ENCODE measurements at places on chromosomes 6 and 20.

- no peak for DNase-seq
These were observed 63.5 kb upstream of the BHLHE23 start for GRCh38 chr20:63070301-63070625.

DNA sequence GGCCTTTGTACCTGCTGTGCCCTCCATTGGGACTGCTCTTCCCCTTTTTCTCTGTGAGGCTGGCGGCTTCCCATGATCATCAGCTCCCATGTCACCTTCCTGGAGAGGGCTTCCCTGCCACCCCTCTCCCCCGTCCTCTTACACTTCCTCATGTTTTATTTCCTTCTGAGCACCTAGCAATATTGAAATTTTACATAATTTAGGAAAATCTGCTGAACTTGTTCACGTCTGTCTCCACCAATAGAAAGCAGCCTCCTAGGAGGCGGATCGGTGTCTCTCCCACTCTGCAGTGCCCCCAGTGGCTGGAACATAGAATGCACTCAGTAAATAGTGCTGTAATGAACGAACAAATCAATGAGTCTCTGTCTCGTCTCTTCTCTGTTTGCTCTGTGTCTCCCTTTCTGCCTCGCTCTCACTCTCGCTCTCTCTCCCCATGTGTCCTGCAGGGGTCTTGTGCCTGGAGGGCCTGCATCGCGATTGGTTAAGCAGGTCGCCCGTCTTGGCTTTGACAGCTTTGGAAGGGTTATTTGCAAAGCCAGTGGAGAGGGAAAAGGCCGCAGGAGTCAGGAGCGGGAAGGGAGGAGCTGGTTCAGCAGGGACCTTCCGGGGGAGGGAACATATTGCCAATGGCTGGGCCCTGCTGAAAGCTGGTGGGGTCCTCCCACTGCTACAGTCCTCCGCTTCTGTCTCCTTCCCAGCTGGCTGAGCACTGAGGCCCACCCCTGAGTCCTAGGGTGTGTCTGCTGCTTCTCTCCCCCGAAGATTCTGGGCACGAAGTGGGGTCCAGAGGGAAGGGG lies 12.1 kb upstream of the OCSTAMP start:
- DNase-seq = peak; percentile 39

DNA sequence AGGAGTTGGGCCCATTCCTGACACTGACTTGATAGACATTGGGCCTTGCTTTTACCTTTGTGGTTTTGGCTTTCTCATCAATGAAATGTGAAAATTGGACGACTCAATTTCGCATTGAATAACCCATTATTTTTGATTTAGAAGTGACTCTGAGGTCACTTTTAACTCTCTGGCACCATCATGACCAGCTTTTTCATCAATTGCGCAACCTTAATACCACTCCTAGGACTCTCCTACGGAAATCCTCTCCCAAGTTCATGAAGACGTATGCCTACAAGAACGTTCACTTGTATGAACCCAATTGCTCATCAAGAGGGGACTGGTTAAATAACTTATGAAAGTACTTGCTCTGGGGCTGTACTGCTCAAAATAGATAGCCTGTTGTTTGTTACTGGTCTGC lies 86.7 kb upstream of the CHD6 start:
- no peak for DNase-seq

DNA sequence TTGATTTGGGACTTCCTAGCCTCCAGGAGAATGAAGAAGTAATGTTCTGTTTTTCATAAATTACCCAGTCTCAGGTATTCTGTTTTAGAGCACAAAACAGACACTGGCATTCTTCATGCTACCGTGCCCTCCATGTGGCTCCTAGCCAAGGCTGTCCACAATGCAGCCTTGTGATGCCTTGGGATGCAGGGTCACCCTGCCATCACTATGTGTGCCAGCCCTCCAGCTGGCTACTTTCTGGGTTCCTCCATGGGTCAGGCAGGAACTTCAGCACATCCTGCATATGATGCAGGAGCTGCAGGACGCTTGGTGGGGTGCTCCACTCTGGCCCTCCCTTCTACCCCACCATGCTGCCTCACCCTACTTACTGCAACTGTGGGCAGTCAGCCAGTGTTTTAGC lies 38.0 kb upstream of the FAM50B start:
- no peak for DNase-seq

- no peak for DNase-seq
These were observed 89.3 kb downstream of the MRPL14 start for GRCh38 chr6:44037847-44038542.

DNA sequence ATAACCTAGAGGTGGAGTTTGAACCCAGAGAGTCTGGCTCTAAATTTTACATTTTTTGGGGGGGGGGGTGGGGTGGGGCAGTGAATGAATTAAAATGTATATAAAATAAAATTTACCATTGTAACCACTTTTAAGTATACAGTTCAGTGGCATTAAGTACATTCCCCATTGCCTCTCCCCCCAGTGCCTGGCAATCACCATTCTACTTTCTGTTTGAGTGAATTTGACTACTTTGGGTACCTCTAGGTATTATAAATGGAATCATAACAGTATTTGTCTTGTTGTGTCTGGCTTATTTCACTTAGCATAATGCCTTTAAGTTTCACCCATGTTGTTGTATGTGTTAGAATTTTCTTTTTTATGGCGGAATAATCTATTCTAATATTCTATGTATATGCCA lies 2.7 kb downstream of the FAM110A start:
- no peak for DNase-seq

DNA sequence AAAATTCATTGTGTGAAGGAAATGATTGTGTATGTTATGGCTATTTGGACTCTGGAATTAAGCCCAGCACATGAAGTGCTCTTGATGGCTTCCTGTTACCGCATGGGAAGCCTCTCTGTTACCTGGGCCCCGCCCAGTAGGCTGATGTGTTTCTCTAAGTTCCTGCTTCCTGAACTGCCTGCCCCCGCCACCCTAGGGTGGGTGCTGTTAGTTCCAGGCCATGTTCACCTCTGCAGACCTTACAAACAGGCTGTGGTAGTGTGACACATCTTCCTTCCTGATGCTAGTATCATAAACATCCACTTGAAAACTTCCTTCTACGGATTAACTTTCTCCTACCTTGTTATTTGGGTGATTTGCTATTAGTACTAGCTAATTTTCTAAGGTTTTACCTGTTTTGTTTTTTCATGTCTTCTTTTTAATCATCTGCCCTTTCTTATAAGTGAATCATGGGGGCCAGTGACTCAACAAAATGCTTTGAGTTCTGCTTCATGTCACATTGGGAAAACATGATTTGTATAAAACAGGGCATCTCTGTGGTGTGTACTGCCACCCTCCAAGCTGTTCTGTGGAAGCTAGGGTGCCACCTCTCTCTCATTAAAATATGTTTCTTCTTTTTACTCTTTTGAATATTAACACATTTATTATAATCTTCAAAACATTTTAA lies 40.6 kb downstream of the SH3BGRL2 start:
- peak; percentile 27 for DNase-seq

- no peak for DNase-seq
These were observed 929.6 kb downstream of the C6orf118 start for GRCh38 chr6:164379795-164380194.

GRCh38 chr20:57432862-57433491 lies 41.8 kb downstream of the RBM38 start:
- DNase-seq = peak; percentile 70

GRCh38 chr6:125792172-125792571 lies 1.4 kb downstream of the NCOA7 start:
- no peak for DNase-seq

DNA sequence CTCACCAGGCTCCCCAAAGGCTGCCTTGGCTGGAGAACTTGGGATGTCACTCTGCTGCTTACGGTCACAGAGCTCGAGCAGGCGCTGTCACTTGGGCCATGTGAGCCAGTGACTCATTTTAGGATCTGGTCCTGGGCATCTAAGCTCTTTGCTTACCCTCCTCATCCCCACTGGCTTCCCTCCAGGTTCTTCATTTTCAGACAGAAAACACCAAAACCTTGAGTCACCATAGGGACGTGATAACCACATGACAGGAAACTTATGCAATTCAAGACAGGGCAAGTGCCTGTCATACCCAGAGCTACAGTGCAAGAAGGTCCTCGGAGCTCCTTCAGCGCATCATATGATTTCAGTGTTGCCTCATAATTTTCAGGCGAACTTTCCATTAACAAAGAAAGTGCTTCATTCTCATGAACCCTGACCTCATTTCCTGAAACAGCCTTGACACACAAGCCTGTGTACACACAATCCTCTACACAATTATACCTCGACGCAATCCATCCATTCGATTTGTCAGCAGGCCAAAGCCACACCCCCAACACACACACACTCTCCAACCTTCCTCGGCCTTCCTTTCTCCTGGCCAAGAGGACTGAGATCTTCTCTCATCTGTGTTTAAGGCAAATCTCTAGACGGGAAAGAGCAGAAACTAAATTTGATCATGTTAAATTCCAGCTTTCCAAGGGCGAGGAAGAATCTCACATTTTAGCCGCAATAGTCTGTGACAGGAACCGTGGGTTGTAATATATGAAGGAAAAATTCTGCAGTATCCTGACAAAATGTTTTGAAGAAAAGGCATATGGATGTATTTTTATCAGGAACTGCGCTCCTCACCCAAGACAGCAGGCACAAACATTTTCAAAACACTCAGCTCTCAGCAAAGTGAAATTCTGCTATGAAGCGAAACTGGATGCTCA lies 25.3 kb downstream of the TBC1D7 start:
- peak; percentile 12 for DNase-seq

GRCh38 chr20:11032611-11033010 lies 358.8 kb upstream of the JAG1 start:
- DNase-seq = no peak

DNA sequence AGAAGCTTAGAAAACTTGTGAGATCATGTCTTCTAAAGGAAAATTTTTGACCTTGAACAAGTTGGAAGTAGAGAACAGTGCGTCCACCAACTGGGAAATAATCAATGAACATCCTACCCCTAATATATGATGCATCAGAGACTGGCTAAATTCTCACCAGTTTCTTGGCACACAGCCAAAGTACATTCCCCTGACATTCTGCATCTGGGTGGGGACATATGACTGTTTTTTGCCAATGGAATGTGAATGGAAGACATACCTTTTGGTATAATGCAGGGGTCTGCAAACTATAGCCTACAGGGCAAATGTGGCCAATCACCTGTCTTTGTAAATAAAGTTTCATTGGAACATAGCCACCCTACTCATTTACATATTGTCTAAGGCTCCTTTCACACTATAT lies 84.7 kb downstream of the HAO1 start:
- DNase-seq = no peak

DNA sequence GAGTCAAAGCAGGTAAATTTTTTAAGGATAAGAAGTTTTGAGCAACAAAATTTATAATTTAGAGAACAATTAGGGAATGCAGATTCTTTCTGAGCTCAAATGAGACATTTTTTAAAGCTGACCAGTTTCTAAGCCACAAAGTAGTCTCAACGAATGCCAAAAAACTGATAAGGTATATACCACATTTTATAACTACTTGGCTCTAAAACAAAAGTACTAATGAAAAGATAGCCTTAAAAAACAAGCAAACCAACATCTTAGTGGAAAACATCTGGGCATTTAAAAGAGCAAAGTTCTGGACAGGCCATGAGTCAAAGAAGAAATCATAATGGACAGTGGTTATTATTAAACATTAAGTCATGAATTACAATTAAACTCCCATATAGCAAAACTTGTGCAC lies 23.2 kb upstream of the RNF146 start:
- DNase-seq = no peak

DNA sequence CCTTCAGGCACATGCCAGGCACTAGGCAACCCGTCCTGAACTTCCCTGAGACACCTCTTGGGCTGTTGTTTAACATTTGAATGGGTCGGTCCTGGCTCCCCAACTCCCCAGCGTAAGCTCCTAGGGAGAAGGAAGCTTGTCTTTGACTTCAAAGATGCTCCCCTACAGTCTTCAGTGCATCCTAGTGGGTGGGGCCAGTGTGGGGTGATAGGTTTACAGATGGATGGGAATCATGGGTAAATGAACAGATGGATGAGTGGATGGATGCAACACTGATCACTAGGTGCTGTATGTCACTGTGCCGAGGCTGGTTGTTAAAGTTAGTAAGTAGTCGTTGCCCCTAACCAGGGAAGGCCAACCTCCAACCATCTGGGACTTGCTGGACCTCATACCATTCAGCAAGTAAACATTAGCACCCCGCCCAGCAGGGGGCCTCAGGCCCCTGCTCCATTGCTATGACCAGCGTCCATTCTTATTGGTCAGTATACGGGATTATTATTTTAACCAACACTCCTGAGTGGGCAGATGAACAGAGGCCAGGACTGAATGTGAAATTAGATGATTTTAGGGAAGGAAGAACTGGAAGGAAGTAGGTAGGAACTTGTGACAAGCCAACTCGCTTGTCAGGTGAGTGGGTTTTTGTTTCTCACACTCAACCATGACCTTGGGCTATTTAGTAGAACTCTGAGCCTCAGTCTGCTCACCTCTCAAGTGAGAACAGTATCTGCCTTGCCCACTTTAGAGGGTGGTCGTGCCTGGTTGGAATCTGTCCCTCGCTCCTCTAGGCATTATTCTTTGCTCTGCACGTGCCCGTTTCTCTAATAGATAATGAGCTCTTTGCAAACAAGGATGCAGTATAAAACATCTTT lies 82.9 kb upstream of the FOXP4 start:
- DNase-seq = peak; percentile 18

- no peak for DNase-seq
These were observed 121.0 kb upstream of the SULF2 start for GRCh38 chr20:47906348-47906660.

GRCh38 chr6:7805078-7805849 lies 79.4 kb downstream of the BMP6 start:
- DNase-seq = no peak

DNA sequence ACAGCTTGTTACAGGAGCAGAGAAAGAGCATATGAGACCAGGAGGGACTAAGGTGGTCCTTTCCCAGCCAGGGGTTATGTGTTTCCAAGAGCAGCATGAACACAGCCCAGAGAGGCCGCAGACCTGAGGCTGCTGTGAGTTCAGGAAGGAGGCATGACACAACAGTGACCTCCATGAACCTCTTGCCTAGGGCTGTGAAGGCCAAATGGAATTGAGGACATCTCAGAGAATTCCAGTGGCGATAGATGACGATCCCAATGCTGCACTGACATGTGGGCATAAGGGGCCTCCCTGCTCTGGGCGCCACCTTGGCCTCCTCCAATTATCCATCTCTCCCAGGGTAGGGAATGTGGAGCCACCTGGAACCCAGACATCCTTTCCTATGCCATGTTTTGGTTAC lies 79.9 kb upstream of the FUCA2 start:
- DNase-seq = no peak

- DNase-seq = no peak
These were observed 66.0 kb downstream of the BLOC1S5 start for GRCh38 chr6:7998103-7998725.

- no peak for DNase-seq
These were observed 205.5 kb downstream of the TFAP2B start for GRCh38 chr6:51024126-51024525.

DNA sequence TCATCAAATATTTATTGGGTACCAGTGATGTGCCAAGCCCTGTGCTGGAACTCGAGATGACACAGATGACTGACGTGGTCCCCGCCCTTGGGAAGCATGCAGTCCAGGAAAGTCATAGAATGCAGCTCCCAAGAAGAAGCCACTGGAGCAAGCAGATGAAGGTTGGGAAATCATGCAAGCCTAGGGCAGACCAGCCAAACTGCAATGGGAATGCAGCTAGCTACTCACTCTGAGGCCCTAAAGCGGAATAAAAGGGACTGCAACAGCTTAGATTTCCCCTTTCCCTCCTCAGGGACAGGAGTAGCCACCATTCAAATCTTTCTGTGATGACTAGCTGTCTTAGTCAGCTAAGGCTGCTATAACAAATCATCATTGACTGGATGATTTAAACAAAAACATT lies 152.2 kb downstream of the MAFB start:
- no peak for DNase-seq

Data from stimulated activated CD4-positive, alpha-beta T cell treated with anti-CD3 and anti-CD28 coated beads, TNF-alpha, amount 100 ng/mL, for 24 hours (primary cell).